ENCODE measurements at places on chromosomes 4 and X. TPM values are rescaled to one million over a fixed set of nuclear protein-coding genes. Genes with fewer than 3 reads are reported as not detected.

- DNase-seq: no peak
Measured at GRCh38 chr4:84574069-84574720, 8.7 kb upstream of the CDS1 start.

DNA sequence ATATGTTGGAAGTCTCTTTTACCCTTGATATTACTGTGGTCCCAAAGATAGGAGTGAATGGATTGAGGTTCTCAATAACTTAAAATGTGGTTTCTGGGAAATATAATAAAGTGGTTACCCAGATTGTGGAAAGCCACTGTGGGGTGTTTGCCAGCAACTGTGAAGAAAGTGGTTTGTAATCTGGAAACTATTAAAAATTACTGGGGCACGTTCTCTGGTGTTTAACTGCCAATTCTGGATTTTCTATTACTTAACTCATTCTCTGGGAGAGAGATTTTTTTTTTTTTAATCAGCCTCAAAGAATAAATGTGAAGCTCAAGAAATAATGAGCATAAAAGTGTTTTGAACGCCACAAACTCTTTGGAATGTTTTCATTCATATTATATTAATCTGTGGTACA is 4.9 kb upstream of the CXCL6 start:
- DNase-seq: no peak

- DNase-seq: no peak
Measured at GRCh38 chr4:85747882-85748491, 273.0 kb downstream of the ARHGAP24 start.

- no peak for DNase-seq
Measured at GRCh38 chrX:69546417-69546816, 42.3 kb downstream of the NALF2 start.

- no peak for DNase-seq
Measured at GRCh38 chr4:141706445-141706844, 70.1 kb downstream of the IL15 start.

GRCh38 chr4:93289831-93290230 is 538.7 kb upstream of the ATOH1 start:
- DNase-seq: no peak

DNA sequence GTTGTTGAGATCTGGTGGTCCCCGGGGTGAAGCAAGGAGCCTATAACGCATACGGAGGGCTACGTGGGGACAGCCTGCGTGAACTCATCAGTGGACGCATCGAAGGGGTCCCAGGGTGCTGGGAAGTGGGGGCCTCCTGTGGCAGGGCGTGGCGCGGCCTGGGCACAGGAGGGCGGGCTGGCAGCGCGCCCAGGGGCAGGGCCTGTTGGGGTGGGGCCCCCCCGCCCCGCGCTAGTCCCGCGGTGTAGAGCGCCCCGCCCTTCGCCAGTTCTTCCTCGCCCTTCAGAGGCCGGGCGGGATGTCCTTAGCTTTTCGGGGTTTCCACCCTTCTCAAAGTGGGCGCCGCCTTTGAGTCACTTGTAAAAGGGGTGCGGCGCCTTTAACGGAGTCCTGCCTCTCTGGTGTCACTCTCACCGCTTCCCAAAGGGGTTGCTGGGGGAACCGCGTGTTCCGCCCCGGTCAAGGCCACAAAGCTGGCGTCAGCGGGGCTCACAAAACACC is 632 bp downstream of the PLP2 start:
- peak; percentile 76 for DNase-seq

DNA sequence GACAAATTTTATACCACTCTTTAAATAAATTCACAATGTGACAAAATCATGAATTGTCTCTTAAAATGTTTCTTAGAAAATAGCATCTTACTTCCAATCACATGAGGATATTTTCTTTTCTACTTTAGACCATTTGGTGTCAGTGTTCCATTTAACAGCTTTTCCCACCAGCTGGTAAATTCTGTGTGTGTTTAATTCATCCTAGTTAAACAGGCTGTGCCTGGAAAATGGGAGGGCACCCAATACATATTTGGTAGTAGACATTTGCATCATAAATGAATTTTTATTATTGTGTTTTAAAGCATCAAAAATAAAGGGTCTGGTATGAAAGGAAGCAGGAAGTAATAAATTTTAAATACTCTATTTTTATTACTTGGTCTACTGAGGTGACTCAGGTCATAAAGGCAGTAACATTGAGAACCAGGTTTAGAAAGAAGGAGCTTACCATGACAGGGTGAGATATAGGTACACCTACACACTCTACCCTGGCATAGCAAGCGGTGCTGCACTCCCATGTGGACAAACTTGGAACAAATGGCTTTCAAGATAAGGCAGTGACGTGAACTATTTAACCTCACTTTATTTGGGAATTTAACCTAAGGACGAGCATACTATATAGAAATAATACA is 344.5 kb downstream of the BMPR1B start:
- DNase-seq: no peak

GRCh38 chr4:139603576-139604410 is 47.8 kb upstream of the SETD7 start:
- peak; percentile 70 for DNase-seq

- no peak for DNase-seq
Measured at GRCh38 chr4:166499820-166500219, 626.8 kb downstream of the TLL1 start.

DNA sequence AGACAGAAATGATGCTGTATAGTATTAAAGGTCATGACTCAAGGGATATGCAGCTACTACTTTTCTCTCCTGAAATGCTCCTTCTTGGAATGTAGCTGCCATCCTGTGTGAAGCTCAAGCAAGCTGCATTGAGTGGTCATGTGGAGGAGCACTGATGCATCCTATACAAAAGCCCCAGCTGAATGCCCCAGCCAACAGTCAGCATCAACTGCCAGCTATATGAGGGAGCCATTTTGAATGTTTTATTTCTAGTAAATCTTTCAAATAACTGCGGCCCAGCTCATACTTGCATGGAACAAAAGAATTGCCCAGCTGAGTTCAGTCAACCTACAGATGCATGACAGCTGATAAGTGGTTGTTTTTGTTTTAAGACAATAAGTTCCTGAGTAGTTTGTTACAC is 165.0 kb upstream of the GEMIN8 start:
- DNase-seq: no peak

- no peak for DNase-seq
Measured at GRCh38 chr4:138090150-138090917, 151.8 kb downstream of the SLC7A11 start.

- DNase-seq: no peak
Measured at GRCh38 chrX:130676861-130677260, 226.1 kb downstream of the ENOX2 start.

DNA sequence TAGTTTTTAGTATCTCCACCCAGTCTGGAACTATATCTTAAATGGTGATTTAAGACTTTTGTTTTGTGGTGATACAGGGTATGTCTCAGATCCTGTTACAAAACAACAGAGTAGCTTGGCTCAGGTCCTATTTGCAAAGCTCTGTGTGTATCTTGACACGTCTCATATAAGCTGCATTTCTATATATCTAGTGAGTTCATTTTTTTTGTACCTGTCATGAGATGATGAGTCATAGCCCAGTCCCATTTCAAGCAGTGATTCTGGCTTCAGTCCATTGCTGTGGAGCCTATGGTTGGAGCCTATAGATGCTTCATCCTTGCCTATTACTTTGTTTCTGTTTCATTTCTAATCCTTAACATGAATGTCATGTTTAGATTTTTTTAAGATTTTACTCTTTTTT is 23.0 kb downstream of the GRXCR1 start:
- no peak for DNase-seq

- no peak for DNase-seq
Measured at GRCh38 chr4:159266981-159267868, 164.3 kb downstream of the RAPGEF2 start.

- DNase-seq: no peak
Measured at GRCh38 chr4:183985786-183986185, 80.7 kb downstream of the STOX2 start.

- no peak for DNase-seq
Measured at GRCh38 chrX:47196098-47196497, 2.5 kb downstream of the UBA1 start.

DNA sequence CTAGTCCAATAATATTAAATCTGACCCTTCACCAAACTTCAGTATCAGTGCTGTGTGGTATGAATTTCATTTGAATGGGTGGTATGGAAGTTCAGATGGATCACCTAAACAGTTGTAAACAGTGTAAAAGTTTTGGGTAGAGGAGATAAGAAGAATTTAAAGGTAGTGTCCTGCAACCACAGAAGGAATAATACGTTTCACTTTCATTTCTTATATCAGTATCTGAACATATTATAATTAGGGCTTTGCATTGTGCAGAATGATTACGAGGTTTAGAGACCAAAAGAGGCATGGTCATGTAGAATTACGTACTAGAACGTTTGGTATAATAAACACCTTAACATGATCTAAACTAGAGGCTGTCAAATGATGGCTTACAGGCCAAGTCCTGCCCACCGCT is 116.1 kb downstream of the PDLIM5 start:
- DNase-seq: no peak

DNA sequence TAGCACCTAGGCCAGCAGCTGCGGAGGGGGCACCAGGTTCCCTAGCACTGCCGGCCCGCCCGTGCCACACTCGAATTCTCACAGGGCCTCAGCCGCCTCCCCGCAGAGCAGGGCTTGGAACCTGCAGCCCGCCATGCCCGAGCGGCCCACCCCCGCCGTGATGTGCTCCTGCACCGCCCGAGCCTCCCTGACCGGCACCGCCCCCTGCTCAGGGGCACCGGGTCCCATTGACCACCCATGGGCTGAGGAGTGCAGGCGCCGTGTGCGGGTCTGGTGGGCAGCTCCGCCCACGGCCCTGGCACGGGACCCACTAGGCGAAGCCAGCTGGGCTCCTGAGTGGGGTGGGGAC is 35.4 kb upstream of the ENPP6 start:
- no peak for DNase-seq

DNA sequence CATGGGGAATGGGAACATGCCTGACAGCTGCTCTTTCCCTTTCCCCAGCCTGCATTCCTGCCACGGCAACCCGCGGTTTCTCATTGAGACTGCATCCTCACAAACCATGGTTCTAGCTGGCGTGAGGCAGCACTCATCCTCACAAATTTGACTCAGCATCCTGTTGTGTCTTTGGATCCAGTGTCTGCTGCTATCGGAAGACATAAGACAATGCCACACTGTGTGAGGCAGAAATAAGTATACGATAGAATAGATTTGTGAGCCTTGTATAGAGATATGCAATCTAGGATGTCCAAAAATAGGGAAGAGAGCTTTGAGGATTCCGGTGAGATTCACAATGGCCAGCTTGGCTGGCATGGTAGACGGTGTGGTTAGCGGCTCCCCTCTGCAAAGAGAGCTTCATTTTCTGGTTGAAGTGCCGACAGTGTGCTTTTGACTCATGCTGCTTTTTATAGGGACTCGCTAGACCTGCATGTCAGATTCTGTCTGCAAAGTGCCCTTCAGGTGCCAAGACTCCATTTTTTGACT is 161.3 kb upstream of the PSAPL1 start:
- no peak for DNase-seq

DNA sequence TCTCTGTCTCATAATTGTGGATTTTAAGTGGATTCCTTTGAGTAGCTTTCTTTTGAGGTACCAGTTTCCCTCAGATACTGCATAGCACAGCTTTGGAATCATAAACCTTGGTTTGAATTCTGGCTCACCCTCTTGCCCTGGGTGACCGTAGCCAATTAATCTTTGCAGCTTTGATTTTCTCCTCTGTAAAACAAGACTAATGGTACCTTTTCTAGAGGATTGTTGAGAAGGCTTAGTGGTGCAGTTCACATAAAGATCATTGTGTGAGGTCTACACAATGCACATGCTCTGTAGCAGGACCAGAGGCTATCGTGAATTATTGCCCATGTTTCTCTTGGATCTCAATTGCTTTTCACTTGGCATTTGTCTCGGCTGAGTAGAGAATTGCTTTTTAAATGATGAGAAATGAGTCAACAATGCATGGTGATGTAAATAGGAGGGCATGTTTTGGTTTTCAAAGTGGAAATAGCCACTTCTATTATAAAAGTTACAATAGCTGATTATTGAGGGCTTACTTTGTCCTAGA is 47.9 kb downstream of the TMEM131L start:
- no peak for DNase-seq

- no peak for DNase-seq
Measured at GRCh38 chrX:150159537-150159936, 203.6 kb upstream of the MAMLD1 start.

DNA sequence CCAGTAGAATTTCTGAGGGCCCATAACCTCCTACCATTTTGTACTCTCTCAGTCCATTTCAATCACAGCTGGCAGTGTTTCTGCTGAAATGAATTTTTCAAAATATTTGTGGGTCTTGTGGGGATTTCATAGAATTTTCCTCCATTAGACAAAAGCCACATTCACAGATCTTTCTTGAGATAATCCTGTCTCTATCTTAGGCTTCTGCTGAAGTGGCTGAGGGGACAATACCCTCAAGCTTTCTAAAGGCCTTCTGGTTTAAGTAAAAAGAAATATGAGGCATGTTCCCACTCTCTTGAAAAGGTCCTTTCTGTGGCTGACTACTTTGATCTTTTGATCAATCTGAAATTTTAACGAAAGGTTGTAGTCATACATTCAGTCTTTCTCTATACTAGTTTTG is 1930.0 kb upstream of the AGA start:
- no peak for DNase-seq

- no peak for DNase-seq
Measured at GRCh38 chr4:8647094-8647570, 54.6 kb downstream of the CPZ start.

DNA sequence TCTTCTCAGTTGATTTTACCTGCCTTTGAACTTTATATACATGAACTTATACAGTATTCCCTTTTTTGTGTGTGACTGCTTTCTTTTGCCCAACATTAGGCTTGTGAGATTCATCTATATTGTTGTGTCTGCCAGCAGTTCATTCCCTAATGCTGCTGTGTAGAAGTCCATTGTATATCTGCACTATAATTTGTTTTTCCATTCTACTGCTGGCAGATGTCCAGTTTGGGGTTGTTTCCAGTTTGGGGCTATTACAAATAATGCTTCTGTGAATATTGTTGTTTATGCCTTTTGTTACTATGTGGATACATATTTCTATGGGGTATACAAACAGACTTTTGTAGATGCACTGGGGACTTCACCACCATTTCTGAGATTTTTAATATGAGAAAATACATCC is 268.4 kb downstream of the DCTD start:
- DNase-seq: no peak

GRCh38 chrX:41666251-41666650 is 22.5 kb upstream of the GPR34 start:
- DNase-seq: no peak

- no peak for DNase-seq
Measured at GRCh38 chr4:28402751-28403150, 1542.1 kb downstream of the STIM2 start.

DNA sequence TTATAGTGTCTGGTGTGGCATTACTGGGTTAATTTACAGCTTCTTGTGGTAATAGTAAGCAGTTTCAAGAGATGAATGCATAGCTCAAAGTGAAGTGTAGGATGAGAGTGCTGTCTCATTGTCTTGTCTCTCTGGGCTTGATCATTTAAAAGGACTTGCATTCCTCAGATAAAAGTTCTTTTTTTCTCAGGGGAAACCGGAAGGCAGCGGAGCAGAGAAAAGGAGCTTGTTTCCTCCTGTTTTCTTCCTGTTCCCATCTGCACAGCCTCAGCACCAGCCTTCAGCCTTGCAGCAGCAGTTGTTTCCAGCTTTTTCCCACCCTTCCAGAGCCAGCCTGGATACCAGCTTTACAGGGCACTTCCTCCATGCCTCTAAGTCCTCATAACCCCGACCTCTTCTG is 61.4 kb upstream of the LGI2 start:
- DNase-seq: no peak

The GUCY1B1 gene
- 2.1 TPM for total RNA-seq

The GPM6B gene
- not detected for total RNA-seq

The PAK3 gene
- total RNA-seq: not detected

The STATH gene
- total RNA-seq: not detected

The SYTL4 gene
- total RNA-seq: 0.85 TPM

The NUP54 gene
- 114 TPM for total RNA-seq

The MAGIX gene
- total RNA-seq: 1.7 TPM

The UCP1 gene
- not detected for total RNA-seq
